CD8-positive, alpha-beta T cell (primary cell): ENCODE measurements at places on chromosomes 3 and 15.

DNA sequence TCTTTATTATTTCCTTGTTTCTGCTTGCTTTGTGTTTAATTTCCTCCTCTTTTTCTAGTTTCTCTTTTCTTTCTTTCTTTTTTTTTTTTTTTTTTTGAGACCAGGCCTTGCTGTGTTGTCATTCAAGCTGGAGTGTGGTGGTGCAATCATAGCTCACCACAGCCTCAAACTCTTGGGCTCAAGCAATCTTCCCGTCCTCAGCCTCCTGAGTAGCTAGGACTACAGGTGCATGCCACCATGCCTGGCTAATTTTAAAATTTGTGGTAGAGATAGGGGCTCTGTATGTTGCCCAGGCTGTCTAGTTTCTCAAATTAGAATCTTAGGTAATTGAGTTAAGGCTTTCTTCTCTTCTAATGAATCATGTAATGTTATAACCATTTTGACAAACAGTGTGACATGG lies 22.4 kb downstream of the SLMAP start:
- no peak for DNase-seq

DNA sequence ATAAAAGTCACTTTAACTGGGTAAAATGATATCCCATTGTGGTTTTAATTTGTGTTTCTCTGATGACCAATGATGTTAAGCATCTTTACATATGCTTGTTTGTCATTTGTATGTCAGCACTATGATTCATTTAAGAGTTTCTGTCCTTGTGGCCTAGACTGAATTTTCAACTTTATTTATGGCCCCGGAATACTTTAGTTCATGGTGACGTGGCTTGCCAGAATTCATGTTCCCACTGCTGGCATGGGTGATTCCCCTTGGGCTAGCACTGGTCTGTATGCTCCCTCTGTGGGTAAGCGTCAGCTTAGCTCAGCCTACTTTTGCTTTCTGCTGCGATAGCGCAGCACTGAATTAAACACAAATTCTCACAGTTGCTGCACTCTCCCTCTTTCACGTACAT lies 436.3 kb upstream of the SGO1 start:
- DNase-seq: no peak

DNA sequence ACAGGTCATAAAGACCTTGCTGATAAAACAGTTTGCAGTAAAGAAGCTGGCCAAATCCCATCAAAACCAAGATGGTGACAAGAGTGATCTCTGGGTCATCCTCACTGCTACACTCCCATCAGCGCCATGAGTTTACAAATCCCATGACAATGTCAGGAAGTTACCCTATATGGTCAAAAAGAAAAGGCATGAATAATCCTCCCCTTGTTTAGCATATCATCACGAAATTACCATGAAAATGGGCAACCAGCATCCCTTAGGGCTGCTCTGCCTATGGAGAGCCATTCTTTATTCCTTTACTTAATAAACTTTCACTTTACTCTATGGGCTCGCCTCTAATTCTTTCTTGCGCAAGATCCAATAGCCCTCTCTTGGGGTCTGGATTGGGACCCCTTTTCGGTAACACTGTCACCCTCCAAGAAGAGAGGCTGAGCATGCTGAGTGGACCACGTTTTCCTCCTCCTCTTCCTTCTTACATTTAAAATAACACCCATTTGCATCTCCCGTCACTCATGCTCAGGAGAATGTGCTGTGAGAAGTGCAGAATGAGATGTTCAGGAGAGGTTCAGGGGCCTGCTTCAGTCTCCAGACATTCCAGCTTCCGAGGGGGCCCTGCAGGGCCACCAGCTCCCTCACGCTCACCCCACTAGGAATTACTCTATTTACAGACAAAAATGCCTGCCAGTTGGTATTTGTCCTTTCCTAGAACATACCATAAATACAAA lies 47.3 kb downstream of the NSMCE3 start:
- no peak for DNase-seq

- DNase-seq: no peak
Measured at GRCh38 chr3:38165722-38166387, 518 bp downstream of the OXSR1 start.

GRCh38 chr3:43327582-43327979 lies 41.2 kb downstream of the SNRK start:
- no peak for DNase-seq

DNA sequence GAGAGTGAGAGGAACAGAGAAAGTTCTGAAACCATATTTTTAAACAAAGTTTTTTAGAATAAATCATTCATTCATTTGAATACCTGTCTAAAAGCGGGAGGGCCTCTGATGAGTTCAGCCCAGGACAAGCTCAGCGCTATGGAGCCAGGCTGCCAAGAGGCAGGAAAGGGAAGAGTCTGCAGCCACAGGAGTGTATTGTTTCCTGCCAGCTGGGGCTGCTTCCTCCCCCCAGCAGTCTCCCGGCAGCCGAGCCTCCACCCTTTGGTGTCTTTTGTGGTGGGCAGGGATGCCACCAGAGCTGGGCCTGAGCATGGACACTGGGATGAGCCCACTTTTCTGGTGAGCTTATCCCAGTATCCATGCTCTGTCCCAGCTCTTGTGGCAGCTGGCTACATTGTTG lies 199.5 kb upstream of the TPRG1 start:
- no peak for DNase-seq

GRCh38 chr3:118380576-118380975 lies 654.1 kb downstream of the IGSF11 start:
- no peak for DNase-seq

DNA sequence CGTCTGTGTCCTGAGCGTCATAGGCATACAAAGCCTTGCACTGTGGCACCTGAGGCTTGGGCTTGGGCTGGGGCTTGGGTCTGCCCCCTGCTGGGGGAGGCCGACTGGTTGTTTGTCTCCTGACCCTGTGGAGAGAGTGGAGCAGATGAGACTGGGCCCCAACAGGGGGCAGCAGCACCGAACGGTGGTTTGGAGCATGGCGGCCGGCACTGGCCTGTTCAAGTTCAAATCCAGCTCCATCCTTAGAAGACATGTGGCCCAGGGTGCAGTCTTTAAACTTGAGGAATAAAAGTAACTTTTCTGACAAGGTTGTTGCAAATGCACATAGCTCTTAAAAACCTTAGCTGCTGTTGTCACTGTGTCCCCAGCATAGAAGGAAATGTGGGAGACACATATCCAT lies 33.3 kb downstream of the CCNB2 start:
- DNase-seq: peak; percentile 17

- no peak for DNase-seq
Measured at GRCh38 chr3:20325563-20325962, 139.6 kb upstream of the SGO1 start.

DNA sequence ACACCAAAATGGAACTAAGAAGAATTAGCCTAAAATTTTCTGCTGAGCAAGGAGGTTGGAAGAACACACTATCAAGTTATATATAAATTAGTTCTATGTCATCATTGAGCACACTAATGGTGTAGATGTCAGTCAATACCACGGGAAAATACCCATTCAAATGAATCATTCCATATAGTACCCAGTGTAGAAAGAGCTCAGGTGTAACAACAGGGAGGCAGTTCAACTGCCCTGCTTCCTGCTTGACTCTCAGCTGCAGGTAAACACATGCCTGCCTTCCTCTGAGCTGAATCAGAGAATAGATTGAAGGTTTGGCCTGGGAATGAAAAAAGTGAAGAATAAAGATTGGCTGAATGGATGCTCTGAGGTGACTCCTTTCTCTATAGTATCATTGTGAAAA lies 1088.0 kb downstream of the AGBL1 start:
- DNase-seq: no peak

GRCh38 chr3:30970183-30970582 lies 75.7 kb upstream of the GADL1 start:
- peak; percentile 18 for DNase-seq
